ENCODE measurements at places on chromosomes 4 and X.

DNA sequence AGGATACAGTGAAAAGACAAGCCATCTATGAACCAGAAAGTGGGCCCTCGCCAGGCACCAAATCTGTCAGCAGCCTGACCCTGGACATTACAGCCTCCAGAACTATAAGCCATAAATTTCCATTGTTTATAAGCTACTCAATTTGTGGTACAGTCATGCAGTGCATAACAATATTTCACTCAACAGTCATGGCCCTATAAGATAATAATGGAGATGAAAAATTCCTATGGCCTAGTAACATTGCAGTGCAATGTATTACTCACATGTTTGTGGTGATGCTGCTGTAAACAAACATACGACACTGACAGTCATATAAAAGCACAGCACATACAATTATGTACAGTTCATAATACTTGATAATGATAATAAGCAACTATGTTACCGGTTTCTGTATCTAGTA is 17.1 kb upstream of the TLR1 start:
- DNase-seq: no peak

DNA sequence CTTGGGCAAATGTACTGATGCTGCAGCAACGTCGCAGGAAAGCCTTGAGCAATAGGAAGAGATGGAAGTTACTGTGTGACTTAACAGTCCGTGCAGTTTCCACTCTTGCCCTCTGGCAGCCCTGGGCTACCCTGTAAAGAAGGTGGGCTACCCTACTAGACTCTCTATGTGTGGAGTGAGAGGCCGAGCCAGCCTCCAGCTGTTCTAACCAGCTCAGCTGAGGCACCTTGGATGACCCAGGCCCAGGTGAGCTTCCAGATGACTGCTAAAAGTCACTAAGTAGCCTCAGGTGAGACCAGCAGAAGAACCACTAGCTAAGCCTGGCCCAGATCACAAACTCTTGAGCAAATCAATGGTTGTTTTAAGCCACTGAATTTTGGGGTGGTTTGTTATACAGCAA is 34.9 kb upstream of the PPP2R2C start:
- DNase-seq: no peak

DNA sequence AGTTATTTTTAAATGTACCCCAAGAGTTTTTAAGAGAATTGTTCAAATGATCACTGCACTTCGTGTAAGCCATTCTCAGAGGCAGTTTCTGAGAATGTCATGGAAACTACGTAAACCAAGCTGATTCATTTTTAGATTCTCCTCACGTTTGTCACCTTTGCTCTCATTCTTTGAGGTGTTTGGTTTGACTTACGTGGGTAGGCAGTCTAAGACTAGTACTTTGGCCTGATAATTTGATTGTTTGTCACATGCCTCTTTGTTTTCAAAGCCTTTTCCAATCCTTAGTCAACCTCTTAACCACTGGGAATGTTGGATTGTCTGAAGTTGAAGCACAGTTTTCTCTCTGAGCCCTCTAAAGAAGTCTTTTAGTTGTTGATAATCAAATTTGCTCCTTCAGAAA is 10.5 kb downstream of the SEPTIN11 start:
- no peak for DNase-seq

- no peak for DNase-seq
Measured at GRCh38 chr4:126409746-126410145, 1095.0 kb downstream of the FAT4 start.

All from stimulated activated CD4-positive, alpha-beta T cell treated with anti-CD3 and anti-CD28 coated beads, Interleukin-15, amount 100 ng/mL, for 1 hour (primary cell).